CD8-positive, alpha-beta T cell (primary cell): ENCODE measurements at places on chromosomes 16 and 17. TPM values are rescaled to one million over a fixed set of nuclear protein-coding genes. Genes with fewer than 3 reads are reported as not detected.

DNA sequence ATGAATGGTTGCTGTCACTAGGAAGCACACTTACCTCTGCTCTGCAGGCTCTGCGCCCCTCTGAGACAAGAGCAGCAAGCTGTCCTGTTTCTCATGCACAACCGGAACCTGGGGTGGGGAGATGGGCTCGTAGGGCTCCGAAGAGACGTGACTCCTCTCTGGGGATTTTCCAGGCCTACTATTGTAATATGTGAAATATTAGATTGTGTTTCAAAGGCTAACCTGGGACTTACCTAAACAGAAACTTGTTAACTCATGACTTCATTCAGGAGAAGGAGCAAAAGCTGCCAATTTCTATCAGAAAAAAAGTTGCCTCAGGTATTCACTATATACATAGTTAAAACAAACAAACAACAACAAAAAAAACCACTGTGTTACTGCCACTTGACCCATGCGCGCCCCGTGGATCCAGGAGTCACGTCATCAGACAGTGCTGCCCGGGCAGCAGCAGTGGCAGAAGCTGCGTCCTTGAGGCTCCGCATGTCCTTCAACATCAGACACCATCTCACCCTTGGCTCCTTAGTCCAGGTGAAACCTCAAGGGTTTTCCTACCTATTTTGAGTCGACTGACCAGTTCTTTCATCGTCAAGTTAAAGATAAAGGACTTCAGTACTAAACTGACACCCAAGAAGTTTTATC, 49.3 kb downstream of the TTC19 start:
- no peak for DNase-seq

DNA sequence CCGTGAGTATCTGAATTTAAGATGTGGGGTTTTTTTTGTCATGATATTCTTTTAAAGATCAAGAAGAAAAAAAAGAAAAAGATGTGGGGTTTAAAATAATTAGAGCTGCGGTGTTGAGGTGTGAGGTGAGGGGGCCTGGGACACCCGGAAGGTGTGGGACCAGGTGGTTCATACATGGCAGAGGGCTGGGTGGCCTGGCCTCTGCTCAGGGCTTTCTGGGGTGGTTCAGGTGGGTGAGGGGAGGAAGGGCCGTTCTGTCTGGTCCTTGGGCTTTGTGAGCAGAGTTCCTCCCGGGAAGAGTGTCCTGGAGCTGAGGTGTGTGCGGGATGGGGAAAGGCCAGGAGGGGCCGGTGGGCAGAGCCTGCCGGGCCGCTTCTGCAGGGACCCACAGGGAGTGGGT, 5.0 kb downstream of the PRSS27 start:
- no peak for DNase-seq

- peak; percentile 77 for DNase-seq
These were observed 15.4 kb upstream of the CTCF start for GRCh38 chr16:67546761-67547422.

Gene CAPN15
- total RNA-seq = 43.6 TPM
